Effector memory CD4-positive, alpha-beta T cell (primary cell): ENCODE measurements at places on chromosomes 5 and 9.

GRCh38 chr9:130756455-130757152, 63.0 kb downstream of the EXOSC2 start:
- no peak for DNase-seq

- no peak for DNase-seq
Observed at GRCh38 chr5:16025681-16026080, 153.9 kb downstream of the MARCHF11 start.

GRCh38 chr9:114108016-114108833, 9.1 kb upstream of the KIF12 start:
- DNase-seq = no peak

GRCh38 chr9:136400038-136400834, at the start of gene SNAPC4:
SNAPC4 (minus strand) TSS chr9:136400170; CDS start chr9:136398428, 1,742 bp downstream.
- peak; percentile 71 for DNase-seq

- no peak for DNase-seq
Observed at GRCh38 chr5:51185850-51186329, 197.4 kb upstream of the ISL1 start.

DNA sequence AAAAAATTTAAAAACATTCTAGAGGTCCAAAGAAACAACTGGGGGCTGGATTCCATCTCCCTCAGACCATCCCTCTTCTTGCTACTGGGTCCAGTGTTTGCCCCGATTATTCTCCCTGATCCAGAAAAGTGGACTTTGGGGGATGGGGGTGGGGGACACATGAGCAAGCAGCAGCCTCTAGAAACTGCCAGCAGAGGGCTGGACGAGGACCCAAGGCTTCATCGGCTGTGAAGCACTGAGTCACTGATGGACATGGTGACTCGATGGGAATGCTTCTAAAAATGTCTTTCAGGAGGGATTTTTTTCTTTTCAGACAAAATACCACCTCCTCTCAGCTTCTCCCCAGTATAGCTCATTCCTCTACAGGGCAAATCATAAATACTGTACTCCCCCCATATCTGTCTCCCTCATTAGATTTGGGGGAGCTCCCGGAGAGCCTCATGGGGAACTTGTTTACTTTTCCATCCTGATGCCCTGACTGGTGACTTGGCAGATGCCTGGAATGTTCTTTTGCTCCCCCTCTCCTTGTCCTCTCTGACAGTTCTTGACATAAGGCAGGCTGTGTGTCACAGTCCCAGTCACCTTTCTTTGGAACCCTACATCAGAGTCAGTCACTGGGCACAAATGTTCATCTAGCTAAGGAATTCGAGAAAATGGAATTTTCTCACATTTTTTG, 67.2 kb upstream of the STC2 start:
- no peak for DNase-seq

GRCh38 chr9:75378036-75378435, 289.7 kb downstream of the OSTF1 start:
- DNase-seq = no peak

- DNase-seq = no peak
Observed at GRCh38 chr9:111599955-111600343, 502 bp upstream of the PTGR1 start.

GRCh38 chr5:145834917-145835847, at the start of gene PRELID2:
PRELID2 (minus strand) TSS chr5:145835342; CDS start chr5:145835251, 91 bp downstream.
- DNase-seq = peak; percentile 18

- DNase-seq = peak; percentile 5
Observed at GRCh38 chr5:40437452-40437861, 242.3 kb upstream of the PTGER4 start.
